Immature natural killer cell (primary cell): ENCODE measurements at places on chromosomes 12 and 14.

GRCh38 chr12:45762185-45763110 lies 32.9 kb downstream of the ARID2 start:
- peak; percentile 10 for DNase-seq

GRCh38 chr14:104110491-104111209 lies 25.1 kb downstream of the ASPG start:
- no peak for DNase-seq

GRCh38 chr12:51887476-51888315 lies at the start of gene ANKRD33:
TSS of gene ANKRD33 (plus strand) at chr12:51888103. CDS start at chr12:51888187, 84 bp downstream.
- no peak for DNase-seq

DNA sequence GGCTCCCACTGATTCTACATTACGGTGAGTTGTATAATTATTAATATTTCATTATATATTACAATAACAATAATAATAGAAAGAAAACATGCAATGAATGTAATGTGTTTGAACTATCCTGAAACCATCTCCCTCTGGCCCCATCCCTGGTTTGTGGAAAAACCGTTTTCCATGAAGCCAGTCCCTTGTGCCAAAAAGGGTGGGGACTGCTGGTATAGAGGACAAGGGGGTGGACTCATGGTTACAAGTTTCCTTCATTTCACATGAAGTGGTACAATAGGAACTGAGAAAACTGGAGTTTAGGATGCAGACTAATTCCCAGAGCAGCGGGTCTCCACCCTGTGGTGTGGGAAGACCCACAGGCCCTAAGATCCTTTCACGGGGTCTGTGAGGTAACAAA lies 3.0 kb upstream of the C1RL start:
- DNase-seq = no peak

- DNase-seq = no peak
These were observed 44.3 kb downstream of the CCDC92 start for GRCh38 chr12:123928274-123928865.

GRCh38 chr14:26766726-26767125 lies 168.9 kb upstream of the NOVA1 start:
- no peak for DNase-seq

GRCh38 chr14:63638493-63638892 lies 3.2 kb downstream of the WDR89 start:
- DNase-seq = no peak

DNA sequence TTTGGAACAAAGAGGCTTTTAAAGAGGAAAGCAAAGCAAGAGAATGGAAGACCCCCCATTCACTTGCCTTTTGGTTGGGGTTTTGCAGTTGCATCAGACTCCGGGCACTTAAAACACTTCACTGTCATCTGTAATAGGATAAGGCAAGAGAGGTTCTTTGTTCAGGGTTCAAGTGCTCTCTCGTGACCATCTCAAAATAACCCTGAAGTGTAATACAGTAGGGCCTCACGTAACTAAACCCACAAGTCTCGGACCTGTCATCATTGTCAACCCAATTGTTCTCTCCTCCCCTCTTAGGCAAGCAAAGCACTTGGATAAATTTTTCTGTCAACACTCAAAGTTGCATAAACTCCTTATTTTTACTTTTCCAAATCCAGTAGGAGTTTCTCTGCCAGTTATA lies 26.9 kb upstream of the MYBPC1 start:
- DNase-seq = no peak

- DNase-seq = no peak
These were observed 24.4 kb upstream of the BTBD6 start for GRCh38 chr14:105223770-105224544.

- DNase-seq = no peak
These were observed 37.3 kb upstream of the EML1 start for GRCh38 chr14:99755629-99756603.

DNA sequence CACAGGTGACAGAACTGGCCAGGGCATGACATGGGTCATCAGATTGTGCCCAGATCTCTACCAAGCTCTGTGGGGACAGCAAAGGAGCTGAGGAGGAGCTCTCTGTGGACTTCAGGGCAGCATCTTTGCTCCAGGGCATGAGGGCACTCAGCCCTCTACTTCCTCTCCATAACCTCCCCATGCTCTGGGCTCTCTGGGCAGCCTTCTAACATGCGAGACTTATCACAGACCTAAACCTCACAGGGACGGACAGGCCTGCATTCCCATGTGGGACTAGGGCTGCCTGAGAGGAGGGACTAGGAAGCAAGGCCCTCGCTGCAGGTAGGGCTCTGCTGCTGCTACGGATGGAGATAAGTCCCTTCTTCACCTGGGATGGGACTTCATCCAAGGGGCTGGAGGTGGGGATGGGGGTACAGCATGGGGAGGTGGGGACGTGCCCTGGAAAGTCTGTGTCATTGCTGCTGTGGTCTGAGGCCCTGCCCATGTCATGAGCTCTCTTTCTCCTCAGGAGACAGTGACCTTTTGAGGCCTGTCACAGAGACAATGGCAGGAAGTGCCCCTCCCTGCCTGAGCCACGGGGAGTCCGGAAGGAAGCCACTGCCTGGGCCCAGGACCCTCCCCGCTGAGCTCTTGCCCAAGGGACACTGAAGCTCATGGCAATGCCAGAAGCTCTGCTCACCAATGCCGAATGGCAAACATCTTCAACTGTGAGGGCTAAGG lies 44.1 kb downstream of the PITPNM2 start:
- DNase-seq = peak; percentile 49

DNA sequence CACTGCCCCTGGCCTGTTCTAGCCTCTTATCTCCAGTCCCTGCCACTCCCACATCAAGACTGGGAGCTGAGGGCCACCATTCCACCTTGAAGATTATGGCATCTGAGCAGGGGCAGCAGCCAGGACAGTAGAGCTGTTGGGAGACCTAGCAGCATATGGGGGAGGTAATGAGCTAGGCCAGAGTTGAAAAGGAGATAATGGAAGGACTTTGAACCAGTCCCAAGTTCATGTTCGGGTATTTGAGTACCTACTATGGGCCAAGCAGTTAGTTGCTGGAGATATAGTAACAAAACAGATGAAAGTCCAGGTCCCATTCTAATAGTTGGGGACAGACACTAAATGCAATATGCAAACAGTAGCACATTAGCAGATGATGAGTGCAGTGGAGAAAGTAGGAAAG lies 151.5 kb downstream of the PLXNC1 start:
- DNase-seq = no peak

DNA sequence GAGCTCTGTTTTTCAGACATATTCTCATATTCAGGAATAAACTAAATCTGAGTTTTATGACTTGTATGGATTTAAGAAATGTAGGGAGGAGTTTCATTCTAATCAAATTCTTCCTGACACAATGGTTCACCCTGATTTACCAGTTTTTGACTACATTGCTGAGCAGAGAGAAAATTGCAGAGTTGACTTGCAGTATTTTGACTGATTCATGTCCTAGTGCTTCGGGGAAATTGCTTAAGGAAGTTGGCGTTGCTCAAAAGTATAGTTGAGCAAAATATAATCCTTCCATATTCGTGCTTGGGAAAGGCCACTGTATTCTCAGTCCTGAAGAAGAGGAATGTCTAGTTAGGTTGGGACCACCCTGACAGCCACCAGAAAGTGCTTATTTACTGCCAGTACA lies 1.3 kb upstream of the TWF1 start:
- DNase-seq = no peak

DNA sequence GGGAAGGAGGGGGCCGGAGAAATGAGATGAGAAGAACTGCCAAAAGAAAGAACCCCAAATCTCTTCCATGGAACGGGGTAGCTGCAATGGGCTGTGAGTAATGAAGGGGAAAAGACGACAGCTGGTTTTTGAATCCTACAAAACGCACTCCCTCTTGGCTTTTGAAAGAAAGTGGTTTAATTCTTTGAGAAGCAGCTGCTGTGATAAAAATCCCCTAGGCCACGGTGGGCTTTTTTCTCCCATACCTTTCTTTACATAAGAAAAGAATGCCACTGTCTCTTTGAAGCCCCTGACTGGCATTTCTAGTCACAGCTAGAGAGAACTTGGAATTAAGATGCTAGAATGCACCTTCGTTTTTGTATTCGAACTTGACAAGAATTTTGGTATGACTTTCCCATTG lies 486.1 kb downstream of the GLT1D1 start:
- no peak for DNase-seq

DNA sequence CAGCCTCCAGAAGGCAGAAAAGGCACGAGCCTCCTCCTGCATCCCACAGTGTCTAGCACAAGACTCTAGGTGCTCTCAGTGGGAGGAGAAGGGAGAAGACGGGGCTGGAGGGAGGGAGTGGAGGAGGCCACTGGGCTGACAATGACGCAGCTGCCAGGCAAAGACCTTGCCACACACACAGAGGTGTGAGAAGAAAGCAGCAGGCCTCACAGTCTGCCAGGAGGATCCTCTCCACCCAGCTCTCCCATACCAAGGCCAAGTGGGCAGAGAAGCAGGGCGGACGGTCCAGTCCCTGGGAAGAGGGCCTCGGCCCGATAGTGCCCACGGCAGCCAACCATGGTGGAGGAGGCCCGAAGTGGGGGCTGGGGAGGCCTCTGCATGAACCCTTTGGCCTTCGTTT lies 78.9 kb downstream of the NCOR2 start:
- no peak for DNase-seq

- no peak for DNase-seq
These were observed 125.5 kb downstream of the NT5DC3 start for GRCh38 chr12:103715494-103715893.

DNA sequence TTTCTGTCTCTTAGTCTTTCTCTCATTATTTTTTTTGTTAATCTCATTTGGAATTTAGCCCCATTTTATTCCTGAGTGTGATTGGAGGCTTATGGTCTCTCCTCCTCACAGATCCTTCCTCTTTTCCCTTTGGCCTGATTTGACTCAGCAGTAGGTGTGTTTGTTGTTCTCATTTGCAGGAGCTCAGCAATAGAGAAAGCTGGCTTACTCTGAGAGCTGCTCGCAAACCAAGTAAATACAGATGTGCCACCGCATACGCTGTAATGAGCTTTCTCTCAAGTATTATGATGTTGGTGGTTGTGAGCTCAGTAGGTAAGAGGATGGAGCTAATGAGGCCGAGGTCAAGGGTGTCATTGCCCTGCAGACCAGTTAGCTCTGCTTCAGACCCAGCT lies 206.5 kb downstream of the ETV6 start:
- DNase-seq = no peak
